ENCODE measurements at places on chromosomes 13 and 19. TPM values are rescaled to one million over a fixed set of nuclear protein-coding genes. Genes with fewer than 3 reads are reported as not detected.

The KLC3 gene
- total RNA-seq: 1.1 TPM

The TARM1 gene
- total RNA-seq: not detected

The PTOV1 gene
- total RNA-seq: 564 TPM

The FAM216B gene
- not detected for total RNA-seq

The BORA gene
- 10.8 TPM for total RNA-seq

The TNFSF13B gene
- total RNA-seq: 3.1 TPM

The GPR12 gene
- not detected for total RNA-seq

All from progenitor cell of endocrine pancreas (in vitro differentiated cells).